Effector memory CD8-positive, alpha-beta T cell (primary cell): ENCODE measurements at places on chromosomes 12 and 14.

GRCh38 chr14:21525571-21525961, 580 bp downstream of the SALL2 start:
- DNase-seq, result no peak

GRCh38 chr12:113416091-113416754, 6.0 kb upstream of the SDSL start:
- no peak for DNase-seq

GRCh38 chr14:104882991-104883660, 18.1 kb downstream of the CEP170B start:
- DNase-seq, result no peak

DNA sequence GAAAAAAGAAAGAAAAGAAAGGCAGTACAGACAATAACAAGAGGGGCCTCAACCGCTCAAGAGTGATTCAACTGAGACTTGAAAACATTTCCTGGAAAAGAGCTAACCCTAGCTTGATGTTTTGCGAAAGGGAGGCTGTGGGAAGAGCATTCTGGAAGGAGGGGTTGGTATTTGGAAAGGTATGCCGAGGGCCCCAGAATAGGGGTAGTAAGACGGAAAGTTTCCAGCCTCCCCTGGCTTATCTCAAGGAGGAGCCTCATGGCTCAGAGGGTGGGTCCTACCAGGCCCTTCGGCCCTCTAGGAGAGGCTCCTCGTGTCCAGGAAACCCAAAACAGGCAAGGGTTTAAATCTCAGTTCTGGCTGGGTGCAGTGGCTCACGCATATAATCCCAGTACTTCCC, 8.4 kb downstream of the RNU4-2 start:
- DNase-seq, result no peak

GRCh38 chr14:100473249-100473648, 114.0 kb downstream of the BEGAIN start:
- no peak for DNase-seq

DNA sequence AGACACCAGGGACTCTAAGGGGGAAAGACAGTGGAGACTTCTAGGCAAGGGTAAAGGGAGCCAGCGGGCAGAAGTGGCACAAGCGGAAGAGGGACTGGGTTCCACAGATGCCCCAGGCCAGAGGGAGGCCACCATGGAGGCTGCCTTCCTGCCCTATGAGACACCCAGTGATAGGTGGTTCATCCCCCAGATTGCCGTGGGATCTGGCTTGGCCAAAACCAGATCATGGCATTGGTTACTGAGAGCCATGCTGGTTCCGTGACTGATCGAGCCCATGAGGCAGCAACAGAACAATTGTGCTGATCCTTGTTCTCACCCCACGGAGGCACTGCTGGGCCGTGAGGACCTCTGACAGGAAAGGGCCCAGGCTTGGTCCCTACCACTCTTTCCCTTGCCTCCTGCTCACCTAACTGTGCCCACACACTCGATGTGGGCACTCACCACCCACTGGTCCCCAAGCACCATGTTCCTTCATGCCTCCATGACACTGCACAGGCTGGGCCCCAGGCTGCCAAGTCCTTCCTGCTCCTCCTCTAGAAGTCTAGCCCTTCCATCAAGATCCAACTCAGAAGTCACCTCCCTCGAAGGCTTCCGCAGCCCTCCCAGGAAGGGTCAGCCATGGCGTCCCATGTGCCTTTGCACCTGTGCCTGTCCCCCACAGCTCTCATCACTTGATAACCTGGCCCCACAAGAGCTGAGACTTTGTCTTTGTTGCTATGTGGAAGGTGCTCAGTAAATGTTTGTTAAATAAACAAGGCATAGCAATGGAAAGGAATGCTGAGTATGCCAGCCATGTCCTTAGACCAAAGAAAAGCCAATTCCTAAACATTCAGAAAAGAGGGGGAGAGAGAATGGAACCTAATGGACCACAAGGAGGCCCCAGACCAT, 7.3 kb downstream of the KRT79 start:
- DNase-seq, result no peak

GRCh38 chr12:70779250-70779649, 141.3 kb downstream of the PTPRR start:
- DNase-seq, result no peak

- no peak for DNase-seq
These were observed 847.2 kb downstream of the VRK1 start for GRCh38 chr14:97644365-97644764.

GRCh38 chr12:58424735-58425392, 483.5 kb downstream of the ATP23 start:
- DNase-seq, result no peak

GRCh38 chr14:87995500-87996290, 2.7 kb upstream of the GALC start:
- no peak for DNase-seq

DNA sequence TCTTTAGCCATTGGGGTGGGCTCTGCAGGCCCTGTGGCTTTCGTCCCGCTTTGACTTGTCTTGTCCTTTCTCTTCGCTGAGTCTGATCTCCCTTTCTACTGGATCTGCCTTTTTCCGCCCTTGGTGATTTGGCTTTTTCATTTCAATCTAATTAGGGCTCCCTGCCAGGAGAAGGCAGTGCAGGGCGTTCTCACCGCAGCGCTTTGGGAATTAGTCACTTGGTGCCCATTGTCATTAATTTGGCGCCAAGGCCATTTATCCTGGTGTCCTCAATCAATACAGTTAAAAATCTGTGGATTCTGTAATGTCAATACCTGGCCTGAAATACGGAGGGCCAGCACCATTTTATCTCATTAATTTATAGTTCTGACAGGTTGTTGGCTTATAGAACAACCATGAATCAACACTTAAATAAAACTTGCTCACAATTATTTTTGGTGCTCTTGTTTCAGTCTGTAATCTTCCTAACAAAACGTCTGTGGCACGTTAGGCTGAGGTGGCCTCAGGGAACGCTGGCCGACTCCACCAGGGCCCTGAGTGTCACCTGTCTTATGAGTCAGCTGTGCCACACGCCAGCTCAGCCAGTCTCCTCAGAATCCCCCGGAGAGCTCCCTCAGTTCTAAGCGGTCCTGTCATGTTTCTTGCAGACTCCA, 115.7 kb downstream of the BEGAIN start:
- no peak for DNase-seq

DNA sequence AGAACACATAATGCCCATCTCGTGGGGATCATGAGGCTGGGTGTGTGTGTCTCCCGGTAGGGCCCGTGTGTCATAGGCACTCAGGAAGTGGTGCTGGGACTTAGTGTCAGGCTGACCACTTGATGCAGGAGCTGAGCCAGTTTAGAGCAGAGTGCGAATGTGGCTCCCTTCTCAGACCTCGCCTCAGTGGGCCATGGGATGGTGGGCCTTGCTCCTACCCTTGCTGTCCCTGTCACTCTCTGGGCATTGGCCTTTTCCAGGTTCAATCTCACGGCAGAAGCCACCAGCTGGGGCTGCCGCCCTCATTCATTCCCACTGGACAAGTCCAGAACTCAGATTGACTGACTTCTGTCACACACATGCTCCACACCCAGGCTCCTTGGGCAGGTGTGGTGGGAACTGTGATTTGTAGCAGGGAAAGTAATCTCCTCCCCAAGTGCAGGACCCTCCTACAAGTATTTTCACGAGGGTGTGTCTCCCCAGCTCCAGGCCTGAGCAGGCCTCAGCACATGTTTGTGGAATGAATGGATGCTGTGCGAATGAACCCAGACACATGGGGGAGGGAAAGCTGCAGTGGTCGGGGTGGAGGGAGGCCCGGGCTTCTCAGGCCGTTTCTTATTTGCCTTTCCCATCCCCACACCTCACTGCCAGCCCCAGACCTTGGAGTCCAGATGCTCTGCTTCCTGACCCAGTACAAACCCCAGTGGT, 54.9 kb downstream of the BEGAIN start:
- DNase-seq, result no peak

DNA sequence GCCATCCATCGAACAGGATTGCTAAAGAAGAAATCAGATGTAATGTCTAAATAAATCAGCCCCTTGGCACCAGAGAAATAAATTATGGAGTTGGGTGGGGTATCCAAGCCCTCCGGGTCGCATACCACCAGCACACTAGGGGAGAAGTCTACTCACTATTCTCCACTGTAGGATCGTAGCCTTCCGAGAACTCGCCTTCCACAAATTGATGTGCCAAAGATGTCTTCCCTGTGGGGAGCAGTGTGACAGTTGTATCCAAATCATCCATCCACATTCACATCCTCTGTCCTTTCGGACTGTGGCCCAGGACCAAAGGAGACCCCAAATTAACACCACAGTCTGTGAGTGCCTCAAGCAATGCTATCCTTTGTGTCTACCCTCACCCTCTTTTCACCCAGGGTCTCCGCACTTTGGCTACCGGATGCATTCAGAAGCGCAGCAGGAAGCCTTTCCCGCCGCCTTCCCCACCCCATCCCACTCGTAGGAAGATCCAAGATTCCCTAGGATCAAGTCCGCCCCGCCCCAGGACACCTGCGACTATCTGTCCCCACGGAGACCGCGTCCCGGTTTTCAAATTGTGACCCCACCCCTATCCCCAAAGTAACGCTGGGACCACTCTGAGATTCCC, 786 bp downstream of the RHEBL1 start:
- DNase-seq, result no peak
